ENCODE measurements at places on chromosomes 3 and 15. TPM values are rescaled to one million over a fixed set of nuclear protein-coding genes. Genes with fewer than 3 reads are reported as not detected.

The ETV5 gene
- total RNA-seq = 65.5 TPM

The OR5K2 gene
- total RNA-seq = not detected

The IGDCC3 gene
- total RNA-seq = not detected

The CHL1 gene
- total RNA-seq = 20.2 TPM

The AMIGO3 gene
- not detected for total RNA-seq

The SMCO1 gene
- not detected for total RNA-seq

The SLC38A3 gene
- total RNA-seq = not detected

The MST1R gene
- total RNA-seq = 27.3 TPM

DNA sequence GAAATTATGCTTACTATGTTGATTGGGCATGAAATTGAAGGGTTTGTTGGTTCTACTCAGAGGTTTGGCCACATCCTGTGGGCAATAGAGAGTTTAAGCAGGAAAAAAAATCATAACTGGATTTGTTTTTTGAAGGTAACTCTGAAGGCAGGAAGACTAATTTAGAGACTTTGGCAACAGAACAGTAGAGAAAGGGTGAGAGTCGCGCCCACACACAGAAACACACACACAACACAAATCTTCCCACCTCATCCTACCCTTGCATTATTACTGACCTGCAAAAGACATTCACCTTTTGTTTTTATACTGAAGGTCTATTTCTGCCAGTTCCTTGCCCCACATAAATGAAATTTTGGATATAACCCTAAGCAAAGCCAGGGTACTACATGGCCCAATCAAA, 270.6 kb downstream of the TBL1XR1 start:
- DNase-seq = no peak

GRCh38 chr15:65254758-65255157, 31.9 kb downstream of the PARP16 start:
- no peak for DNase-seq

- DNase-seq = no peak
Measured at GRCh38 chr3:123423031-123423430, 25.9 kb downstream of the ADCY5 start.

DNA sequence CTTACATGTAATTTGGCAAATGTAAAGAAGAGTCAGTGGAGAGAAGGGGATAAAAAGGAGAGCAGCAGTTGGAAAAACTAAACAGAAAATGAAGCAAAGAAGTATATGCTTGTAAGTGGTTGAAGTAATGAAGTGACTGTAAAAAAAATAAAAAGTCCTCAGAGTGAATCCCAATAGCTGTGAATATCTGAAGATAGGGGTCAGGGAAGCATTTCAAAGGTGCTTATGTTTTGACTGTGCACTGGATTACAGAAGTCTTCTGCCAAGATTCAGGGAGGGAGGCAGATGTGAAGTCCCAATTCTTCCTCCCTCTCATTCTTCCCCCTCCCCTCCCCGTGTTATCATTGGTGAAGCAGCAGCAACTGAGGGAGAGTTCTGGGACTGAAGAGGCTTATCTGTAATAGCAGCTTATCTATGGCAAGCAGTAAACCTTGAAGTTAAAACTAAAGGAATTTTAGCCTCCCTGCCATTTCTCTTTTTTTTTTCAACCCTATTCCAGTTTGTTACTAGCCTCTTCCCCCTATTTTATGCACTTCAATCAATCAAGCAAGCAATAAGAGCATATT, 597.9 kb downstream of the IGSF11 start:
- DNase-seq = no peak

DNA sequence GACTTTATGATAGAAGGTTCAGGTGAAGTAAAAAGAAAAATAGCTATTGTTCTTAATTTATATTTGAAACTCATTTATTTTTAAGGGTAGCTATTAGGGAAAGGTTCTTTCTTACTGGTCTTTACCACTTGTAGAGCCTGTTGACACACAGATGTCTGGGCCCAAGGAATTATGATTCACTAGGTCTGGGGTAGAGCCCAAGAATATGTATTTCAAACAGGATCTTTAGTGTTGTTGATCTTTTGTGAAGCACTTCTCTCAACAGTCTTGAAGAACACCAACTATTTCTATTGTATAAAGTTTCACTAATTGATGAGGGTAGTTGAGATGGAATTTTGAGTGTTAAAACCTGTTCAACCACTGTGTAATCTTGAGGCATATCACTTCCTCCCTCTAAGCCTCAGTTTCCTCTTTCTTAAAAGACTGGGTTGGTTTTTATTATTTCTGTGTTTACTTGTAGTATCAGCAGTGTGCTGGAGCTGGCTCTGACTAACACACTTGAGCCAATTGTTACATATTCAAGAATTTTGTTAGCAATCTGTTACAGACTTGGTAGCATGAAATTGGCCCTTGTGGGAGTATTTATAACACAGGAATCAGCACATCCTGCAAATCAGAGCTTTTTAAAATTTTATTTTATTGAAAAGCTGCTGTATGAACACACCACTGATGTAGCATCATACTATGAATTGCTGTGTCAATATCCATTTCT, 155.9 kb downstream of the RBMS3 start:
- DNase-seq = no peak

DNA sequence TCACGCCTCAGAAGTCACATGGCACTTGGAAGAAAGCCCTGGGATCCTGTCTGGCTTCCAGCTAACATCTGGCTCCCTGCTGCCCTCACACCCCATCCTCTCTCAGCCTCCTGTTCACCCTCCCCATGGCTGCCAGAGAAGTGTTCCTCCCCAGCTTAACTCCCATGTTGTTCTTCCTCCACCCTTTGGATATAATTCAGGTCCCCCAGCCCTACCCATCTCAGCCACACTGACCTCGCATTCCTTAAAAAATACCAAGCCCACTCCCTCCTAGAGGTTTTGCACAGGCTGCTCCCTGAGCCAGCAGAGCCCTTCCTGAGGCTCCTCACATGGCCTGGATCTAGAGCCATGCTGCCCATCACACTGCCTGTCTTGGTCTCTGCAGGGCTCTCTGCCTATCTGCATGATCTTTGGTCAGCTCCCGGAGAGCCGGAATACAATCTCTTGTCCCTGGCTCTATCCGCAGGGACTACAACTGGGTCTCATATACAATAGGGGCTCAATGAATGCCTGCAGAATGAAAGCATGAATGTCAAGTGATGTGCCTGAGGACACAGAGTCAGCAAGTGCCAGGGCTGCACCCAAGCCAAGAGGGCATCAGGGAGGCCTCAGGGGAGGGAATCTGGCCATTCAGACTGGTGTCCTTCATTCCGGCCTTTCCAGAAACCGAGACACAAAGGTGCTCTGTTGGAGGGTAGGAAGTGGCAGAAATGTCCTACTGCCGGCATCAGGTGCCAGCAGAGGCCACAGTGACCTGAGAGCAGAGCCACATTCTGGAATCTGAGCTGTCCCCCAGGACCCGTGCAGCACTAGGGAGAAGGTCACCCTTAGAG, 3.8 kb upstream of the TKT start:
- no peak for DNase-seq

- no peak for DNase-seq
Measured at GRCh38 chr3:110955301-110955880, 116.2 kb upstream of the NECTIN3 start.

DNA sequence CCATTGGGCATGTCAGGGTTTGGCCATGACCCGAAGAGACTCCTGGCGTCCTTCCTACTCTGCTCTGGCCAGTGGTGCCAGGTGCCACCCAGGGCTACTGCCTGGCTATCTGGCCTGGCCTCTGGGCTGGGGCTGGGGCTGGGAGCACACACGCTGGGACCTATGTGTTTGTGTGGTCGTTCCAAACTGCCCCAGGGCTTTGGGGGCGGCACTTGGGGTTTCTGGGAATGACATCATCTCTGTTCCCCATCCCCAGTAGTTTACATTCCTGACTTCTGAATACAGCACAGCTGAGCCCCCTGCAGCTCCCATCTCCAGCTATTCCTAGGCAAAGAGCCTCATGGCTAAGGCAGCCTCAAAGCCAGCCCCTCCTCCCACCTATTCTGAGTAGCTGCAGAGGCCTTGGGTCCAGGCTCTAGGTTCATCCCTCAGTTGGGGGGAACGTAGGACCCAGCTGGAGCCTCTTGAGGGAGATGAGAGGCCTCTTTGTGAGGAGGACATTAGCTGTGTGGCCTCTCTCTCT, 24.3 kb downstream of the PLEKHO2 start:
- DNase-seq = no peak

- DNase-seq = no peak
Measured at GRCh38 chr3:63351159-63352007, 73.3 kb downstream of the SYNPR start.

DNA sequence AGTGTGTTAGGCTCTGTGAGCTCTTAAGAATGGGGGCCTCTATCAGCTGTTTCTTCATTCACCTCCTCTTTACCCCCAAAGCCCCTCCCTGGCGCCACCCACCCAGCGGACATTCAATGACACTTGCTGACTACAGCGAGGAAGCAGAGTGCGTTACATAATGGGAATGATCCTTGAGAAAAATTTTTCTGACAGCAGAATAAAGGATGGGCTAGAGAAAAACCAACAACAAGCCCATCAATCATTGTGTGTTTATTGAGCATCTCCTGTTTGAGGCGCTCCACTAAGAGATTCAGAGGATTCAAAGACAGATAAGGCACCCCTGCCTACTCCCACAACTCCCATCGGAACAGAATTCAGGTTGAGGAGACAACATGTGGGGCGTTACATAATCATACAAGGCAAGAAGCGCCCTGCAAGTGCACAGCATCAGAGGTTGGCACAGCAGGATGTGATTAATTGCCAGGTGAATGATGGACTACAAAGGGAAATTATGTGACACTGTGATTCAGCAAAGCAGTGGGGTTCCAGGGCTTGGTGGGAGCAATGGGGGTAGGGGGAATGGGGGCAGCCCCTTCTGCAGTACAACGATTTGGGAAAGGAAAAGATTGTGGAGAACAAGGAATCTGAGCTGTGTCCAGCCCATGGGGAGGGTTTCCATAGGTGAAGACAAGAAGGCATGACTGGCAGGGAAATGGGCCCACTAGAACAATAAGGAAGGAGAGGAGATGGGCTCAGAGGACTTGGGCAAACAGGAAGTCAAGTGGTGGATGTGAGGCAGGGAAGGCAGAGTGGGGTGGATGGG, 141.3 kb upstream of the ATP2B2 start:
- DNase-seq = no peak

DNA sequence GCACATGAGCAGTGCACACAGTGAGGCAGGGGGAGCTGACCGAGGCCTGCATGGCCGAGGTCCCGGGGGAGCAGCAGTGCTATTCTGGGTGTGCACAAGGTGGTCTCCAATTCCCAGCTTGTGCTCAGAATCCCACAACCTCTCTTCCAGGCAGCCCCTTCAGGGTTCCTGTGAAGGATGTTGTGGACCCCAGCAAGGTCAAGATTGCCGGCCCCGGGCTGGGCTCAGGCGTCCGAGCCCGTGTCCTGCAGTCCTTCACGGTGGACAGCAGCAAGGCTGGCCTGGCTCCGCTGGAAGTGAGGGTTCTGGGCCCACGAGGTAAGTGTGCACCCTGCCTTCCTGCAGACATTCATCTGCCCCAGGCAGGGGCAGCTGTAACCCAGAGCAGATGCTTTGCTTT, 80.2 kb downstream of the DNASE1L3 start:
- DNase-seq = no peak

DNA sequence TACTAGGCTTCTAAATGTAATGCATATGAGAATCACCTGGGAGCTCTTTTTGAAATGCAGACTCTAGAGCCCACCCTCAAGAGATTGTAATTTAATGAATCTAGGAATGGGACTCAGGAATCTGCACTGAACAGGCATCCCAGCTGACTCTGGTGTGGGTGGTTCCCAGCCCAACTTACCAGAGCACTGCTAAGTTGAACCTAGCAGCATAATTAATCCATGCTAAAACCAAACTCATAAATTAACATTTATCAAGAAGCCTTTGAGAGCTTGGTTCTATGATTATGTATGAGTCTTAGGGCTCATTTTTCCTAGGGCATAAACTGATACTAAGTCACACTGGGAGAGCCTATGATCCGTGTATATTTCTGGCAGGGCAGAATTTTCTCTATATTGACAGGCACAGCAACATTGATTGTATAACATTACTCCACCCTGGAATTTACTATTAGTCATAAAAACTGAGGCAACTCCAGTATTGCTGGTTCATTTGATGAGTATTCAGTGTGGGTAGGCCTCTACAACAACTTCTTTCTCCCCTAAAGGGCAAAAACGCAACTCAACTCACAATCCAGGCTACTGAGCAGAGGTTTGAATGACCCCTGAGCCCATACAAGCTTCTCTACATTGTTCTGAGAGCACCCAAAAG, 10.7 kb upstream of the CSTA start:
- DNase-seq = no peak

GRCh38 chr3:187841560-187841959, 96.3 kb upstream of the BCL6 start:
- no peak for DNase-seq

GRCh38 chr3:5463991-5464390, 276.5 kb downstream of the EDEM1 start:
- no peak for DNase-seq

DNA sequence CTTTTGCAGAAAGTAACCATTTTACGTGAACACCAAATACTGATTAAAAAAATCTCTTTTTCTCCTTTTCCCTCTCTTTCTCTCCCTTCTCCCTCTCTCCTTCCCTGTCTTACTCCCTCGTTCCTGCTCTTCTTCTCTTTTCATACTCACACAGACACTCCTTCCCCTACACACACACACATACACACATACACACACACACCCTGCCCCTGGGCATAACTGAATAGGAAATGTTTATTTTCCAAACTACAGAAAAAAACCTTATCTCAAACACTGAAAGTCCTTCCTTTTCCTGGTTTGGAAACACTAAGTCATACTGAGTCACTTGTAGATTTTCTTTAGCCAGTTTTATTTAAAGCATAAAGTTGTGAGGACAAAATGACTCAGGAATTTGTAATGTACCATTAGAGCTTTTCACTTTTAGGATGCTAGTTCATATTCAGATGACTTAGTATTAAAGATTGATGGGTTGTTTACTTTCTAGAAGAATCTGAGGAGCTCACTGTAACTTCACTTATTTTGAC, 62.4 kb downstream of the MBNL1 start:
- no peak for DNase-seq

DNA sequence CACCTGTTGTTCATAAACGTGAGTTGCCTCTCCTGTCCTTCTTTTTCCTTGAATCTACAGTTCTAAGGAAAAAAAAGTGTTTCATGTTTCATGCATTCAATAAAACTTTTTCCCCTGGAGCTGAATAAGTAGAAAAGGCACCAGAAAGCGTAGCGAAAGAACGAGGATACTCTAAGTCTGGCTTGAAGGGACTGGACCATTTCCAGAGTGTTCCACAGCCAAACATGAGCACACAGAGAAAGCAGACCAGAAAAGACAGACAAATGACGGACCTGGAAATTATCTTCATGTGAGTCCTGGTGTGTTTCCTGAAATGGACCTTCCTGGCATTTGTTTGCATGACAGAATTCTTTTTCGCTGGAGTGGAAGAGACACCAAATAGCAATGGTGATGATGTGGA, 204.7 kb downstream of the SV2B start:
- no peak for DNase-seq

GRCh38 chr3:135965129-135965505, 411 bp upstream of the PPP2R3A start:
- no peak for DNase-seq

All from lower lobe of right lung (tissue), 2 donors.